ENCODE measurements at places on chromosomes 5 and 9. TPM values are rescaled to one million over a fixed set of nuclear protein-coding genes. Genes with fewer than 3 reads are reported as not detected.

DNA sequence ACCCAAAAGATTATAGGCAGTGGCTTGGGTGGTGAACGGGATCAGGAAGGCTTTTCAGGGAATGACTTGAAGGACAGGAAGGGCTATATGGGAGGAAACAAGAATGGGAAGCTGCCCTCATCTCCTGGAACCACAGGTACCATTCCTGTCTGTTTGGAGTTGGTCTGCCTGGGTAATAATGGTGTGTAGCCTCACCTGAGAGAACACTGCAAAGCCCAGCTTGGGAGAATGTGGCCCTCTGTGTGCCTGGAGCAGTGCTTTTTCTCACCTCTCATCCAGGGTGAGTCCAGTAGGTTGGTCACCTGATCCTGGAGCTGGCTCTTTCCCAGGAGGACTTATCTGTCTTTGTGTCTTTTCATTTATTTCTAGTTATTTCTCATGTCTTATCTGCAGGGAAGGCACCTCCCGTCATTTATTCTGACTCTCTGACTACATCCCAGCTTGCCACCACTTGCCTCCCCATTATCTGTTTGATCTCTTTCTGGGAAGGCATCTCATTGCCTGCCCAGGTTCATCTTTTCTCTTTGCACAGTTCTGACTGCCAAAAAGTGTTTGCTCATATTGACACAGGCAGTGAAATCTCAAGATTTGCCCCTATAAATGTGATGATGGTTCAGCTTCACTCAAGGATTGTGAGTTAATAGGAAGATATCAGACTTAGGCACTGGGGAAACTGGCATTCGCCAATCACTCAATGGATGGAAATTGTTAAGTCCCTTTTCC is 22.5 kb upstream of the OR2S2 start:
- DNase-seq, result no peak

GRCh38 chr5:176624938-176625337 is 5.4 kb downstream of the SNCB start:
- no peak for DNase-seq

GRCh38 chr5:134236820-134237219 is 10.9 kb upstream of the PPP2CA start:
- DNase-seq, result no peak

- no peak for DNase-seq
Measured at GRCh38 chr5:18736051-18736398, 1101.8 kb downstream of the TAF11L14 start.

DNA sequence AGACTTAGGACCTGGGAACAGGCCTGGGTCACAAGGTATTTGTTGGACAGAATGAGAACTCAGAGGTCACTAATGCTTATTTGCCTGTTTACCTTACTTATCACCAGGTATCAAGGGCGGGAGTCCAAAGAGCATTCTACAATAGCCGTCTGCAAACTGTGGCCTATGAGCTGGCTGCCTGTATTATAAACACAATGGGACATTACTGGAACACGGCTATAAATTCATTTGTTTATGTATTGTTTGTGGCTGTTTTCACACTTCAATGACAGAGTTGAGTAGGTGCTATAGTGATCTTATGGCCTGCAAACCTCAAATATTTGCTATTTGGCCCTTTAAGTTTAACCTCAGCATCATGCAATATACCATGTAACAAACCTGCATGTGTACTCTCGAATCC is 76.6 kb upstream of the ASTN2 start:
- peak; percentile 39 for DNase-seq

- no peak for DNase-seq
Measured at GRCh38 chr5:56479696-56480077, 246.6 kb upstream of the ANKRD55 start.

- no peak for DNase-seq
Measured at GRCh38 chr5:89072842-89073672, 190.1 kb upstream of the MEF2C start.

DNA sequence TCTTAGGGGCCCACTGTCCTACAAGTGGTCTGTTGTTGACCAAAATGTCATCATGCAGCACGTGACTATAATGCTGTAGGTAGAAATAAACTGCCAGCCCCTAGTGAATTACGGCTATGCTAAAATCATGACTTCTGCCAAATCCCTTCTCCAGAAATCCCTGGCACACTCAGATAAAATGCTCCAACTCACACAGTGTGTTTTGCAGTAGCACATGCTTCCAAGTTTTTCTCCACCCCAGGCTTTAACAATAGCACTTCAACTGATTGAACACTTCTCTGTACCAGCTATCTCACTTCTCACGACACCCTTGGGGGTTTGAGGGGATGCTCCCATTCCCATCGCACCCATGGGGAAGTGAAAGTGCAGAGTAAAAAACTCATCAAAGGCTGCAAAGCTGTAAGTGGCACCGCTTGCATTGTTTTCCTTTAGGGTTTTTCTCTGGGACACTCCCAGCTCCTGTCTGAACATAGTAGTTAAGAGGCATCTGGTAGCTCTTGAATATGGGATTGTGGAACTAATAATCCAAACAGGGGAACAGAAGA is 151.0 kb upstream of the SLC24A2 start:
- DNase-seq, result no peak

DNA sequence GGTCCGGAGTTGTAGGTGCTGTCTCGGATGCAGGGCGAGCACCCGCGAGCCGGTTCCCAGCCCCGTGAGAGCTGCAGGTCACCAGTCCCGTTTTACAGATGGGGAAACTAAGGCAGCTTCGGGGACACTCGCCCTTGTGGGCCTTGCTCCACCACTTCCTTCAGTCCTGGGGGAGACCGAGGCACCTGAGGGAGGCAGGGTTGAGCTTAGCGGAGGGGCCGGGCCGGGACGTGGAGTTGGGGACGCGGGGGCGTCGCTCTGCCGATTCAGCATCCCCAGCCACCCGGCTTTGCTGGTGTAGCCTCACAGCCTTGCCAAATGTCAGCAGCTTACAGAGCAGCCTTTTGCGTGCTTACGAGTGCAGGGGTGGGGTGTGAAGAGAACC is 530 bp downstream of the BBLN start:
- DNase-seq, result peak; percentile 28

DNA sequence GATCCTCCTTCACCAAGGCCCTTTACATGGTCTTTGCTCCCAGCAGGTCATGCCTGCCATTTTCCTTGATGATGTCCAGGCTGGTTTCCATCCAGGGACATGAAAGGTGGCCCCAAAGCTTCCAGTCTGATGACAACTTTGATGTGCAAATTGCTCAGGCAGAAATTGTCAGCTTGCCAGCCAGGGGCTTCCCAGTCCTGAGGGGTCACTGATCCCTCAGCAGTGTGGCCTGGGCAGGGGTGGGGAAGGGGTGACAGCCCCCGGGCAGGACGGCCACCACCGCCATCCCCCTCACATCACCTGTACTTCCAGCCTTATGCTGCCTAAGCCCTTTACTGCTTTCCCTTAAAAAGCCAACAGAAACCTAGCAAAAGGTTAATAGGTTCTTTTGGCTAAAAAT is 96.3 kb downstream of the ANKRD33B start:
- no peak for DNase-seq

DNA sequence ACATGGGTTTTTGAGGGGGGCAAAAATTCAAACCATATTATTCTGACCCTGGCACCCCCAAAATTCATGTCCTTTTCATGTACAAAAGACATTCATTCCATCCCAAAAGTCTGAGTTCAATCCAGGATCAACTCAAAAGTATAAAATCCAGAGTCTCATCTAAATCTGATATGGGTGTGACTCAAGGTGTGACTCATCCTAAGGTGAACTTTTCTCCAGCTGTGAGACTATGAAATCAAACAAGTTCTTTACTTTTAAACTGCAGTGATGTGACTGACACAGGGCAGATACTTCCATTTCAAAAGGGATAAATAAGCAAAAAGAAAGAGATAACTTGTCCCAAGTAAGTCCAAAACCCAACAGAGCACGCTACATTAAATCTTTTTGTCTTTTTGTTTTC is 20.6 kb upstream of the CYLC2 start:
- DNase-seq, result no peak

DNA sequence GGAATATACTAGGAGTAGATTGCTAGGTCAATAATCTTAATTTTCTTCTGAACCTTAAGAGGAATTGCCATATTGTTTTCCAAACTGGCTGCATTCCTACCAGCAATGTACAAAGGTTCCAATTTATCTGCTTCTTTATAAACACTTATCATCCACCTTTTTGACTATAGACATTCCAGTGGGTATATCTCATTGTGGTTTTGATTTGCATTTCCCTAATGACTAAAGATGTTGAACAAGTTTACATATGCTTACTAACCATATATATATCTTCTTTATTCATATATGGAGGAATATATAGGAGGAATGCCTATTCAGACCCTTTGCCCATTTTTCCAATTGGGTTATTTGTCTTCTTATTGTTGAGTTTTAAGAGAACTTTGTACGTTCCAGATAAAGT is 7.6 kb downstream of the DNAJC18 start:
- no peak for DNase-seq

DNA sequence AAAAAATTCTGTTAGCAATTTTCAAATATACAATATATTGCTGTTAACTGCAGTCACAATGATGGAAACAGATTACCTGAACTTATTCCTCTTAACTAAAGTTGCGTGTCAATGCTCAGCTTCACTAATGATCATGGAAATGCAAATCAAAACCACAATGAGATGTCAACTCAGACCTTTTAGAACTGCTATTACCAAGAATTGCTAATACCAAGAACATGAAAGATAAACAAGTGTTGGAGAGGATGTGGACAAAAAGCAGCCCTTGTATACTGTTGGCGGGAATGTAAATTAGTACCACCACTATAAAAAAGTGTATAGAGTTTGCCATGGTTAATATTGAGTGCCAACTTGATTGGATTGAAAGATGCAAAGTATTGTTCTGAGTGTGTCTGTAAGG is 1409.7 kb upstream of the CDH18 start:
- DNase-seq, result no peak

DELE1 gene
- total RNA-seq, result 92.6 TPM

WDR5 gene
- total RNA-seq, result 8.2 TPM

CDHR2 gene
- 15.5 TPM for total RNA-seq

SMIM33 gene
- total RNA-seq, result 0.55 TPM

Measured in transverse colon (tissue), 4 donors.